GM23248 (cell line): ENCODE measurements at places on chromosomes 1 and 21. TPM values are rescaled to one million over a fixed set of nuclear protein-coding genes. Genes with fewer than 3 reads are reported as not detected.

HPCA gene
- total RNA-seq: not detected in 2 replicates

NPPB gene
- total RNA-seq: not detected in 2 replicates

ABL2 gene
- total RNA-seq: 38.6 and 43.3 TPM in 2 replicates

ESRRG gene
- not detected in 2 replicates for total RNA-seq

ZBTB40 gene
- total RNA-seq: 8.1 and 9.9 TPM in 2 replicates

ARHGEF19 gene
- 8.6 and 12.1 TPM in 2 replicates for total RNA-seq

PUM1 gene
- total RNA-seq: 46.3 and 63.4 TPM in 2 replicates

TP53BP2 gene
- total RNA-seq: 16.9 and 18.2 TPM in 2 replicates

FAM151A gene
- not detected in 2 replicates for total RNA-seq

CR2 gene
- not detected in 2 replicates for total RNA-seq

ATP13A2 gene
- 29.6 and 44.6 TPM in 2 replicates for total RNA-seq

EMC1 gene
- total RNA-seq: 58.7 and 69.4 TPM in 2 replicates

GRCh38 chr1:180083164-180083563 is 71.5 kb upstream of the QSOX1 start:
- H3K27me3 ChIP-seq: no peaks in the 10 kb centered on the region
- peak; percentile 2 for DNase-seq
- H3K36me3 ChIP-seq: peaks cover 46% of the 10 kb centered on the region
- H3K4me3 ChIP-seq: no peak overlapping the region
- H3K27ac ChIP-seq: no peak overlapping the region
- peaks cover 7% of the 10 kb centered on the region; the same call in 1 of the 2 replicates for H3K4me1 ChIP-seq

DNA sequence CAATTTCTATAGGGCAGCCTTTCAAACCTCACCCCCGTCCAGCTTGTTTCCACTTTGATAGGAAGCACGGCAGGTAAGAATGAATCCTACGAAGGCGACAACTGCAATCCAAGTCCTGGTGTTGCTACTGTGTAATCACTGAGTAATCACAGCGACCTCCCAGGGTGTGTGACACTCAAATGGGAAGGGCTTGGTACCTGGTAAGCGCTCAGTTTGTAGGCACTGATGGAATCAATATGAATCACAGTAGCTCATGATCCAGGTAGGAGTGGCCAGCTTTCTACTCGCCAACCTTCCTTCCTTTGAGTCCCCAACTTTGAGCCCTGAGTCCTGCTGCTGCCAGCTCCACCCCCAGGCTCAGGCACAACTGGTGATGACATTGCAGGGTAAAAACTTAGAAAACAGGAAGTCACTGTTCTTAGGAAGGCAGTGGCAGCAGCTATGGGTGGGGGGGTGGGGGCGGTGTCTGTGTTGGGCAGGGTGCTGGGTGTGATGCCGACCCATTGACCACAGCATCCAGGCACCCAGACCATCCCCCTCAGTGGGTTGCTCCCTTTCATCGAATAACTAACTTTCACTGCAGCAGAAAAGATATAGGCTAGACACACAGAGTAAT is 70.7 kb downstream of the CD247 start:
- no peak for DNase-seq
- H3K36me3 ChIP-seq: no peaks in the 10 kb centered on the region
- H3K27ac ChIP-seq: no peak overlapping the region
- H3K4me3 ChIP-seq: no peak overlapping the region
- no peaks in the 10 kb centered on the region for H3K4me1 ChIP-seq

GRCh38 chr1:220908757-220909156 is 29.5 kb downstream of the HLX start:
- peak; percentile 48 for DNase-seq
- no peak overlapping the region for H3K4me3 ChIP-seq
- H3K27ac ChIP-seq: no peak overlapping the region
- no peaks in the 10 kb centered on the region for H3K27me3 ChIP-seq
- H3K4me1 ChIP-seq: peaks cover 16% of the 10 kb centered on the region

DNA sequence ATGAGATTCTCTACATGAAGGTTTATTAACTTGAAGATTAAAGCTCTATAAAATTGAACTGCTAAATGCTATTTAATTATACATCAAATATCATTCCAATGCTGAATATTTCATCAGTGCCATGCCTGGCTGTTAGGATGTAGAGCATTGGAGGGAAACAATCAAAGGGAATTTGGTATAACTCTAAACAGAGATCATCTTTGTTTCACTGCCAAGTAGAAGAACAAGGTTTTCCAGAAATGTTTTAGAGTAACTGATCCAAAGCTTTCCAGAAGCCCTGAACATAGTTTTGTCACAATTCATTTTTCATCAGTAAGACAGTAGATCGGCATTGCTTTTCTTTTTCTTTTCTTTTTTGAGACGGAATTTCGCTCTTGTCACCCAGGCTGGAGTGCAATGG is 5.9 kb upstream of the DSTYK start:
- no peak overlapping the region for H3K27ac ChIP-seq
- no peak for DNase-seq
- no peak overlapping the region for H3K4me3 ChIP-seq
- H3K4me1 ChIP-seq: no peaks in the 10 kb centered on the region

- peak overlapping the region; percentile 87 for H3K27ac ChIP-seq
- H3K36me3 ChIP-seq: no peaks in the 10 kb centered on the region
- DNase-seq: peak; percentile 99
- no peaks in the 10 kb centered on the region for H3K27me3 ChIP-seq
- peaks cover 37% of the 10 kb centered on the region for H3K4me1 ChIP-seq
- H3K4me3 ChIP-seq: no peak overlapping the region
Observed at GRCh38 chr1:16183179-16183578, 27.3 kb upstream of the EPHA2 start.

GRCh38 chr1:182238421-182238820 is 153.2 kb downstream of the GLUL start:
- H3K27ac ChIP-seq: no peak overlapping the region
- DNase-seq: no peak
- H3K36me3 ChIP-seq: no peaks in the 10 kb centered on the region
- no peaks in the 10 kb centered on the region for H3K4me1 ChIP-seq

- no peaks in the 10 kb centered on the region for H3K4me1 ChIP-seq
- no peaks in the 10 kb centered on the region for H3K36me3 ChIP-seq
- no peak overlapping the region for H3K4me3 ChIP-seq
- no peak overlapping the region for H3K27ac ChIP-seq
- H3K27me3 ChIP-seq: no peaks in the 10 kb centered on the region
- no peak for DNase-seq
Observed at GRCh38 chr1:4745560-4745959, 91.2 kb downstream of the AJAP1 start.

DNA sequence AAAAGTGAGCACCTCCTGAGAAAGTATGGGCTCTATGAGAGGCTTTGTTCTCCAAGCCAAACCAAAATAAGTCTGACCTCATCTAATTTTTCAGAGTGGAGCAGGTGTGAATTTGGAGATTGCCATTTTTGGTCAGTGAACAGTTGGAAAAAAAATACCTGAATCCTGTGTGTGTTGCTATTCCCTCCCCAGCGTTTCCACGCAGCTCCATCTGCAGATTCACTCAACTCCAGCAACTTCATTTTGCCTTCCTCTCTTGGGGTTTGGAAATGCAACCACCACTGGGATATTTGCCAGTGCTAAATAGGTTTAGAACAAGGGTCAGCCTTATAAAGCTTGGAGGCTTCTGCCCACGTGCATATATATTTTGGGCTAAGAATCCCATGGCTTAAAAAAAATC is 11.2 kb downstream of the CASQ2 start:
- no peaks in the 10 kb centered on the region for H3K4me1 ChIP-seq
- no peaks in the 10 kb centered on the region for H3K36me3 ChIP-seq
- no peak overlapping the region for H3K4me3 ChIP-seq
- no peak for DNase-seq
- no peak overlapping the region for H3K27ac ChIP-seq

DNA sequence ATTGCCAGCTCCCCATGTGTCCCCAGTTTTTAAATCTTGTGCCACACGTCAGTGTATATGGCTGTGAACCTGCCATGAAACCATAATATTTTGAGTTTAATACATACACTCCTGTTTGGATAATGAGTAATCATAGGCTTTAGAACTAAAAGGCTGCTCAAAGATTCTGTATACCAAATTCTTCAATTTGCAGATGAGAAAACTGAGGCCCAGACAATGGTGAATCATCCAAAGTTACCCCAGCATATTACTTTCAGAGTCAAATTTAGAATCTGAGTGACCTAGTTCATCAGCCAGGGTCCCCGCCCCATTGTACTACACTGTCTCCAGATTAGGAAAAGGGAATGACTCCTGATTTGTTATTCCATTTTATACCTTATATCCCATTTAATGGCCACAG is 224.6 kb downstream of the FGGY start:
- no peaks in the 10 kb centered on the region for H3K36me3 ChIP-seq
- H3K4me1 ChIP-seq: peaks cover 6% of the 10 kb centered on the region
- no peak overlapping the region for H3K27ac ChIP-seq
- no peaks in the 10 kb centered on the region for H3K27me3 ChIP-seq
- peak; percentile 11 for DNase-seq

- no peaks in the 10 kb centered on the region for H3K36me3 ChIP-seq
- no peaks in the 10 kb centered on the region for H3K27me3 ChIP-seq
Observed at GRCh38 chr1:61121631-61122030, 39.3 kb downstream of the NFIA start.

DNA sequence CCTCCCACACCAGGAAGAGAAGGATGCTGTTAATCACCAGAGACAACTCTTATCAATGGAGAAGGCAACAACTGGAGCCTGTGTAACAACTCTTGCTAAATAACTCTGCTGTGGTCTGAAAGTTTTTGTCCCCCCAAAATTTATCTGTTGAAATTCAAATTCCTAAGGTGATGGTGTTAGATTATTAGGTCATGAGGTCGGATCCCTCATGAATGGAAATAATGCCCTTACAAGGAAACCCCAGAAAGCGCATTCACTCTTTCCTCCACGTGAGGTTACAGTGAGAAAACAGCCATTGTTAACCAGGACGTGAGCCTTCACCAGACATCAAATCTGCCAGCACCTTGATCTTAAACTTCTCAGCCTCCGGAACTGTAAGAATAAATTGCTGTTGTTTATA is 141.9 kb upstream of the CXADR start:
- H3K27ac ChIP-seq: peak overlapping the region; percentile 64; the same call in 1 of the 2 replicates
- H3K27me3 ChIP-seq: no peaks in the 10 kb centered on the region
- no peak overlapping the region for H3K4me3 ChIP-seq
- peak; percentile 6 for DNase-seq
- peaks cover 14% of the 10 kb centered on the region for H3K4me1 ChIP-seq

GRCh38 chr1:12604114-12604874 is 13.7 kb downstream of the DHRS3 start:
- H3K4me3 ChIP-seq: no peak overlapping the region
- peak overlapping the region; percentile 42; the same call in 1 of the 2 replicates for H3K27ac ChIP-seq
- peaks cover 27% of the 10 kb centered on the region for H3K4me1 ChIP-seq
- no peaks in the 10 kb centered on the region for H3K36me3 ChIP-seq
- peak; percentile 96 for DNase-seq

- DNase-seq: peak; percentile 70
- no peak overlapping the region for H3K27ac ChIP-seq
- H3K36me3 ChIP-seq: no peaks in the 10 kb centered on the region
- peaks cover 21% of the 10 kb centered on the region for H3K4me1 ChIP-seq
Observed at GRCh38 chr1:107547363-107548155, 406.7 kb downstream of the NTNG1 start.

DNA sequence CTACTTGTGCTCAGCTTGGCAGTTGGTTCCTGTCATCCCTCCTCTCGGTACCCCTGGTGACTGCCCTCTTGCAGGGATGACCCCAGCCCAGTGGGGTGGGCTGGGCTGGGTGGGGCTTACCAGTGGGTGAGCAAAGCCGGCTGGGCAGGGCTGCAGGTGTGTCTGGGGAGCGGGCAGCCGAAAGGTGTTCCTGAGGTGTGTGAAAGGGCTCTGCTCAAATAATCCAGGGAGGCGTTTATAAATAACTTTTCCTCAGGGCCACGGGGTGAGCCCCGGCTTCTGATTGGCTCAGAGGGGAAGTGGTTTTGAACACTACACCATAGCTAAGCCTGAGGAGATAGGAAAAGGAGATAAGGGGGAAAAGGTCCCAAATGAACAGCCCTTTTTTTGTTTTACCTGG is at the start of gene SLC26A9:
TSS of gene SLC26A9 (minus strand) at position 212 of the 400 bp plus-strand sequence. CDS start 7,636 bp downstream, outside the sequence.
- peaks cover 22% of the 10 kb centered on the region for H3K27me3 ChIP-seq
- no peak for DNase-seq
- H3K4me3 ChIP-seq: no peak within 1 kb of the TSS
- no peaks in the 10 kb centered on the region for H3K4me1 ChIP-seq
- H3K27ac ChIP-seq: no peak within 1 kb of the TSS

- H3K36me3 ChIP-seq: peaks cover 19% of the 10 kb centered on the region
- no peaks in the 10 kb centered on the region for H3K27me3 ChIP-seq
- H3K4me1 ChIP-seq: peaks cover 25% of the 10 kb centered on the region
- no peak overlapping the region for H3K4me3 ChIP-seq
- peak overlapping the region; percentile 67 for H3K27ac ChIP-seq
Observed at GRCh38 chr21:38810034-38810825, 4.5 kb downstream of the ETS2 start.

- no peaks in the 10 kb centered on the region for H3K27me3 ChIP-seq
- H3K4me1 ChIP-seq: peaks cover 23% of the 10 kb centered on the region
- no peaks in the 10 kb centered on the region for H3K36me3 ChIP-seq
- H3K4me3 ChIP-seq: no peak overlapping the region
- DNase-seq: no peak
Observed at GRCh38 chr1:8649027-8649426, 168.4 kb downstream of the RERE start.

DNA sequence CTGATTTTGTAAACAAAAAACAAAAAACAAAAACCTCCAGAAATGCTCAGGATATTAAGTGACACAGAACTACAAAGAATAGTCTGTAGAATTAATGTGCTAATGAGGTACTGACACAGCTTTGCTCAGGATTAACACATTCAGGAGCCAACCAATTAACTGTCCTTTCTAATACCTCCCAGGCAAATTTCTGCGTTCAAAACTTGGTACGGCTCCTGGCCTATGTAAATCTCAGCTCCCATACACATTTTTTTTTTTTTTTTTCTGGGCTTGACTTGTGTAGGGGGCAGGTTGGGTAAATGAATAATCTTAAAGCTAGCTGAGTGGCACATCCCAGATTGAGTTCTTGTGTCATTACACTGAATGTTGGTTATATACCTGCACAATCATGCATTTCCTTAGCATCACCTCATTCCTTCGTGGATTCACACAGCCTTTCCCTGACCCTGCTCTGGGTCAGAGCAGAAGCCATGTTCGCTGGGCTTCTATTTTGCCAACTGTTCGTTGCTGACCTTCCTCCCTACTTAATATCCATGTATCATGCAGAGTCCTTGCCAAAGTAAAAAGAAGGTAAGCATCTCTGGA is 12.6 kb upstream of the IER5 start:
- H3K27ac ChIP-seq: no peak overlapping the region
- DNase-seq: no peak

- DNase-seq: peak; percentile 50
- H3K4me1 ChIP-seq: no peaks in the 10 kb centered on the region
- no peak overlapping the region for H3K4me3 ChIP-seq
- no peak overlapping the region for H3K27ac ChIP-seq
- H3K27me3 ChIP-seq: no peaks in the 10 kb centered on the region
Observed at GRCh38 chr1:105492921-105493320, 1563.6 kb upstream of the PRMT6 start.

GRCh38 chr1:15155888-15156741 is 2.6 kb downstream of the TMEM51 start:
- no peaks in the 10 kb centered on the region for H3K4me1 ChIP-seq
- H3K27me3 ChIP-seq: peaks cover 3% of the 10 kb centered on the region
- H3K4me3 ChIP-seq: no peak overlapping the region
- H3K27ac ChIP-seq: no peak overlapping the region
- DNase-seq: no peak
- H3K36me3 ChIP-seq: no peaks in the 10 kb centered on the region
